T-helper 17 cell (primary cell): ENCODE measurements at places on chromosomes 7 and 10.

- DNase-seq: no peak
- no peaks in the 10 kb centered on the region for H3K36me3 ChIP-seq
- no peak overlapping the region for H3K27ac ChIP-seq
- H3K4me1 ChIP-seq: no peaks in the 10 kb centered on the region
Observed at GRCh38 chr7:91533996-91534395, 269.8 kb downstream of the FZD1 start.

DNA sequence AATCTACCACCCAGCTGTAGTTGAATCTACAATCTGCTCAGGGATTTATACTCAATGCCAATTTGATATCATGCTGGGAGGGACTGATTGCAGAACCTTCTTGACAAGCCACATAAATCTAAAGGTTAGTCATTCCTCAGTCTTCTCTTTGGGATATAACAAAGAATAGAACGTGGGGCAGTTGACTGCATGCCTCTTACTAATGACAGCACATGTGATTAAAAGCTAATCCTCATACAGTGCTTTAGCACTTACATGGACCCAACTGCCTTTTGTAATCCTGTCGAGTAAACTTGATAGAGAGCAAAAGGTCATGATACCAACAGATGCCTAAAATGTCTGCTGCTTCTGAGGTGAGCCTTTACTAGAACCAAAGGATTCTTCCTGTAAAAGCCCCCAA is 12.3 kb downstream of the KLHL7 start:
- peak overlapping the region; percentile 53 for H3K27ac ChIP-seq
- H3K4me1 ChIP-seq: peaks cover 23% of the 10 kb centered on the region
- H3K36me3 ChIP-seq: peaks cover 2% of the 10 kb centered on the region

- no peak overlapping the region for H3K27ac ChIP-seq
- DNase-seq: no peak
- H3K4me3 ChIP-seq: no peak overlapping the region
- H3K27me3 ChIP-seq: no peaks in the 10 kb centered on the region
- no peaks in the 10 kb centered on the region for H3K36me3 ChIP-seq
- H3K4me1 ChIP-seq: peaks cover 13% of the 10 kb centered on the region
Observed at GRCh38 chr7:103810112-103810744, 179.2 kb downstream of the RELN start.

DNA sequence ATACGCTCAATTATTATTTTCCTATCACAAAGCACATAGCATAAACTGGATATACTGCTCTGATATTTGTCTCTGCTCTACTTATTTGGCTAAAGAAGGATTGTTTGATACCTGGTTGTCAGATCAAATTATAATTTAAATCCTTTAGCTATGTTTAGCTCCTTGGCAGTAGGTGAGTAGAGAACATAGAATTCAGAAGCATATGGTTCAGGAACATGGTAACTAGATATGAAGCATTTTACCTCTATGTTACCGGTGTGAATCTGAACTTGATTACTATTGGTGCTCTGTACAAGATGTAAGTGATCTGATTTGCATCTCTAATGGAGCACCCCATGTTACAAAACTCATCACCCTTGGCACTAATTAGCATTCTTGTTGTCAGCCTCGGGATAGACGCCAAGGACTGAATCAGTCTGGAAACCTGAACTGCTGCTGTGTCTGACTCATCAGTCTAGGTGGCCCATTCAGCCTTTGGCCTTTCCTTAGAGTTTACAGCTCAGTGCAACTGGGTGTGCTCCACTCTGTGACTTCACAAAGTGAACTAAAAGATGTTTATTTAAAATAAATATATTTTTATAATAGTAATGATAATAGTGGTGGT is 12.3 kb upstream of the MYPN start:
- H3K27me3 ChIP-seq: no peaks in the 10 kb centered on the region
- H3K36me3 ChIP-seq: no peaks in the 10 kb centered on the region
- H3K27ac ChIP-seq: no peak overlapping the region
- no peaks in the 10 kb centered on the region for H3K4me1 ChIP-seq

GRCh38 chr10:127999297-128000129 is 92.6 kb downstream of the PTPRE start:
- H3K4me3 ChIP-seq: no peak overlapping the region
- H3K4me1 ChIP-seq: no peaks in the 10 kb centered on the region
- H3K36me3 ChIP-seq: no peaks in the 10 kb centered on the region

DNA sequence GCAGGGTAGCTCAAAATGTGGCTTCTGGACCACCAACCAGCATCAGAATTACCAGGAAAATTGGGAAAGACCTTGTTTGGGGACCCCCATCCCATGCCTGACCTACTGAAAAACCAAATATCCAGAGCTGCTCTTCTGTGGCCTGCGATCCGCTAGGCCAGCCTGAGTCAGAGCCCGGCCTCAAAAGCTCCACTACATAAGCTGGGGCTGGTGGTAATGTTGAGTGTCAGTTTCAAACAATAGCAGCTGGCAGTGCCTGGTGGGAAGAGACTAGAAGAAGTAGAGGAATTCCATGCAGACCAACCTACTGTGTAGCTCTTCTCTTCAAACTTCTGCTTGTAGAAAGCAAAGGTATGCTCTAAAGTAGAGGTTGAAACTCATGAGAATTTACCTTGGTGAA is 52.0 kb downstream of the KLRG2 start:
- H3K4me3 ChIP-seq: no peak overlapping the region
- peaks cover 2% of the 10 kb centered on the region for H3K36me3 ChIP-seq
- H3K27ac ChIP-seq: peak overlapping the region; percentile 16
- no peak for DNase-seq
- no peaks in the 10 kb centered on the region for H3K27me3 ChIP-seq

DNA sequence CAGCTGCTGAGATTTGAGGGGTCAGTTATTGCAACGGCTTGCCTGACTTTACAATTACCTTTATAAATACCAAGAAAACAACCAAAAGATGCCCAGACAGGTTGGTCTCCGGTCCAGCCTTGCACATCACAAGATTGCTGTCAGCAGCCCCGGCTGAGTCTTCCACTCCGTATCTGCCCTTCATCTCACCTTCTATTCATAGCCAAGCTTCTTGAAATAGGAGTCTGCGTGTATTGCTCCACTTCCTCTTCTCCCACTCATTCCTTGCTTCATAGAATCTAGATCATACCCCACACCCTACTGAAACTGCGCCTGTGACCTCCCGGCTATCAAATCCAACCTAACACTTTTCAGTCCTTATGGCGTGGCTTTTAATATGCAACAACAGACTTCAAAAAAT is 31.1 kb upstream of the USP6NL start:
- peaks cover 29% of the 10 kb centered on the region for H3K27me3 ChIP-seq
- DNase-seq: no peak
- H3K36me3 ChIP-seq: peaks cover 3% of the 10 kb centered on the region
- no peak overlapping the region for H3K4me3 ChIP-seq
- H3K27ac ChIP-seq: no peak overlapping the region

DNA sequence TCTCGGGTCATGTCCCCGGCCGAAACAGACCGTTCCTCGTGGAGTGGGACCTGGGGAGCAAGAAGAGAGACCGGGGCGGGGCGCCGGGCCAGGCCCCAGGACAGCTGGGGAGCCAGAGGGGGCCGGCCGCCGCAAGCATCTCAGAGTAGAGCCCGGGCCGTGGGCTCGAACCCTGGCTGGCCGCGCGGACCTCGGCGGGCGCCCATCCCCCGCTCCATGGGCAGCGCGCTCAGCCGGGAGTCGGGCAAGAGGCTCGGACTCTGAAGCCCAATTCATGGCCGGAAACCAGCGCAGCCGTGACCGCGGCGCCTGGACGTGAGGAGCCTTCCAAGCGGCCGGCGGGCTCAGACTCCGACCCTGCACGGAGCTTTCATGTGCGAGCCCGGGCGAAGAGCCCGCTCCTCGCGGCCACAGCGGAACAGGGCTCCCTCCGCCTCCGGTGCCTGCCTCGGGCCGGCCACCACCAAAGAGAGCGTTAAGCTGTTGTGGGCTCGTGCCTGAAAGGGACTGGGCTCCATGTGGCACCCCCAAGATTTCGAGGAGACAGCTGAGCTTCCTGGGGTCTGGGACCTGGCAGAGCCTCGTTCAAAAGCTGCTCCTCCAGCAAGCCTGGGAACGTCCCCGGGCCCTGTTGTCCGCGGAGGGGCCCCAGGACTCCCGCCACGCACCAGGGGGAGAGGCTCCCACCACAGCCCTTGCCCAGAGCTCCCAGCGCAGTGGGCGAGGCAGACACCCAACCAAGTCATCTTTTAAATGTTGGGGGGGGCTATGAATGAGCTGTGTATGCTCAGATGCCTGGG is 757 bp upstream of the GRID1 start:
- H3K36me3 ChIP-seq: peaks cover 12% of the 10 kb centered on the region
- no peak overlapping the region for H3K27ac ChIP-seq
- peak overlapping the region; percentile 36 for H3K4me3 ChIP-seq

DNA sequence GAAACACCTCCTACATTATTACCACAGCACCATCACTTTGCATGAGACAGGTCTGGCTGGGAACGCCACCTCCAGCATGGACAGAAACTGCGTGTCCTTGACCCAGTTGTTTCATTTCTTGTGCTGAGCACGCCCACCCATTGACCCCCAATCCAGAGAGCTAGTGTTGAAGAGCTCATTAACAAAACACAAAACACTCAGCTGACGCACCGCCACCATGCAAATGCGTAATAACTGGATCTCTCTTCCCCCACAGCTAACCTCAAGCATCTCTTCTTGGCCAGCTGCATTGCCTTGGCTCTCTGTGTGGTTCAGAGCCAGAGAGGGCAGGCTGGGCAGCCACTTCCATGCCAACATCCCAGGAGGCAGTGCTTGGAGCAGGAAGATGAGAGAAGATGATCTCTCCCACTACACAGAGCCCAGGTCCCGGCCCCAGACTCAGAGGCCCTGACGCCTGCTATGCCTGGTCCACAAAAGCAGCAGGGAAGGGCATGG is 173.5 kb downstream of the PLXNA4 start:
- no peak overlapping the region for H3K27ac ChIP-seq
- H3K36me3 ChIP-seq: peaks cover 6% of the 10 kb centered on the region
- H3K4me3 ChIP-seq: no peak overlapping the region
- DNase-seq: no peak
- peaks cover 6% of the 10 kb centered on the region for H3K4me1 ChIP-seq
- peaks cover 14% of the 10 kb centered on the region for H3K27me3 ChIP-seq

DNA sequence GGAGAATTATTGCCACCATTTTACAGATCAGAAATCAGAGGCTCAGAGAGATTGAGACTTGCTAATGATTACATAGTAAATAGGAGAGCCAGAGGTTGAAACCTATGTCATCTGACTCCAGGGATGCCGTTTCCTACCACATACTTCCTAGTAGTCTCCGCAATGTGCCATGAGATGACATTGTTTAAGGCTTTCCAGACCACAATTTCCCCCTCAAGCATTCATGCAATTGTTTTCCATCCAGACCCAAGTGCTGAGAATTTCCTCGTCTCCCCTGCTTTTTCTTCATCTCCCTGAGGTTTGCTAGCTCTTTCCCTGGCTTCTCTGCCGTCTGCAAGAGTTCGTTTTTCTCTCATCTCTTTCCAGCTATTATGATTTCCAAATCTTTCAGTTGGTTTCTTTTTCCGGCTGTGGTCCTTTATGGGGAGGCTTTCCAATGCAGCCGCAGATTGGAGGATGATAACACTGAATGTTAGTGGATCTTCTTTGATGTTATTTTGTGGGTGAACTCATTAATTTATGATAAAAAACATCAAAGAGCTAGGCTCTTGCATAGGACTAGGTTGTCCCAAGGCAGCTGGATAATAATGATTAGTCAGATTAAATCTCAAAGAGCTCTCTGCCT is 6.9 kb upstream of the GOLGA7B start:
- no peak for DNase-seq
- no peaks in the 10 kb centered on the region for H3K27me3 ChIP-seq
- peaks cover 8% of the 10 kb centered on the region for H3K4me1 ChIP-seq
- no peak overlapping the region for H3K27ac ChIP-seq
- H3K36me3 ChIP-seq: no peaks in the 10 kb centered on the region

DNA sequence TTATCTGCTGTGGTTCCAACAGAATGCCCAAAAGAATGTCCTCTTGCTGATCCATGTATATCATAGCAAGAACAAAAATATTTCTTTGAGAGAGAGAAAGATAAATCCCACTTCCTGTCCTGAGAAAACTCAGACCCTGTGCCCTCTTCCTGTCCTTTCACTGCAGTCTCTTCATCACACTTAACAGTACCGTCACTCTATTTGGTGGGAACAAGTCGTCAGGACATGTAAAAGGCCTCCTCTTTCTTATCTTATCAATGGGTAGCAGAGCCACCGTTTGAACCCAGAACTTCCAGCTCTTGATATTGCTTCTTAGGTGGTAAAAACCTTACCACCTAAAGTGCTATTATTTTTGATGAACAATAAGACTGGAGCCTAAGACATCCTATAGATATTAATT is 43.9 kb downstream of the CHRM2 start:
- DNase-seq: no peak
- no peak overlapping the region for H3K27ac ChIP-seq
- no peak overlapping the region for H3K4me3 ChIP-seq
- H3K36me3 ChIP-seq: no peaks in the 10 kb centered on the region

DNA sequence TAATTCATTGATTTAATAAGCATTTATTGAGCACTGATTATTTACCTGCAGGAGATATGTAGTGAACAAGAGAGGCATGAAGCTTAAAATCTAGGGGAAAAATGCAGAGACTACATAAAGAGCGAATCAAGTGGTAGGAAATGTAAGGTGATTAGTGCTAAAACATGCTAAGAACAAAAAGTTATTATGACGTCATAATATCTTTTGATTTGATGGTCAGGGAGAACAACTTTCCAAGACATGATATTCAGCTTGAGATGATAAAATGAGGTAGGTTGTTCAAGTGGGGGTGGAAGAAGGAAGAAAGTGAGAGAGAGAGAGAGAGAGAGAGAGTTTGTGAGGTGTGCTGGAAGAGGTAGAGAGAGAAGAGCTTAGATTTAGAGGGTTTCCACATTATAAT is 317.7 kb downstream of the NRG3 start:
- no peaks in the 10 kb centered on the region for H3K36me3 ChIP-seq
- no peaks in the 10 kb centered on the region for H3K4me1 ChIP-seq
- H3K4me3 ChIP-seq: no peak overlapping the region
- no peak for DNase-seq

DNA sequence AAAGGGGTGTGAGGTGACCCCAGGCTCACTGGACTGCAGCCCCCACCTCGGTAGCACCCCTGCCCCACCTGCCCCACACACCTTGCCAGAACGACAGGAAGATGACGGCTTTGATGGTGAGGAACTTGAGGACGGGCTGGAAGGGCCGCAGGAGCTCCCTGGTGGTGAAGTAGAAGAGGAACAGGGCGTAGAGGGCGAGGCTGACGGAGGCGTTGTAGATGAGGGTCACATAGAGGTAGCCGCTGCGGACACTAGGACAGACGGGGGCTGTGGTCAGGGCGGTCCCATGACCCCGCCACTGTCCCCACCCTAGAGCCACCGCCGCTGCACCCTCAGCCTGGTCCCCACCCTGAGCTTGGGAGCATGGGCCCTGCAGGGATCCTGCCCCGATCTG is 7.6 kb downstream of the TMEM184A start:
- no peaks in the 10 kb centered on the region for H3K36me3 ChIP-seq
- no peak for DNase-seq
- peak overlapping the region; percentile 19 for H3K4me3 ChIP-seq
- H3K27me3 ChIP-seq: no peaks in the 10 kb centered on the region
- peaks cover 3% of the 10 kb centered on the region for H3K4me1 ChIP-seq
- H3K27ac ChIP-seq: no peak overlapping the region

DNA sequence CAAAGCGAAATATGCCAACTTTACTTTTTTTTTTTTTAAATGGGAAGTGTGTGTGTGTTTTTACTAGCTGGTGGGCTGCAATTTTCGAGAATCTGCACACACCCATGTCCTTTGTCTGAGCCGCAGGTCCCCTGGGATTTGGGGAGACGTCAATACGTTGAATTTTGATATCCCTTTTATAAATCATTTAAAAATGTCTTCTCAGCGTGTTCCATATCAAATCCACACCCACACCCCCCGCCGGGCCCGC is 404 bp upstream of the FMC1 start:
- H3K36me3 ChIP-seq: no peaks in the 10 kb centered on the region
- no peaks in the 10 kb centered on the region for H3K27me3 ChIP-seq
- peak overlapping the region; percentile 77 for H3K4me3 ChIP-seq
- no peak for DNase-seq
